Renal cortical epithelial cell (primary cell): ENCODE measurements at places on chromosomes 3 and 15. TPM values are rescaled to one million over a fixed set of nuclear protein-coding genes. Genes with fewer than 3 reads are reported as not detected.

DNA sequence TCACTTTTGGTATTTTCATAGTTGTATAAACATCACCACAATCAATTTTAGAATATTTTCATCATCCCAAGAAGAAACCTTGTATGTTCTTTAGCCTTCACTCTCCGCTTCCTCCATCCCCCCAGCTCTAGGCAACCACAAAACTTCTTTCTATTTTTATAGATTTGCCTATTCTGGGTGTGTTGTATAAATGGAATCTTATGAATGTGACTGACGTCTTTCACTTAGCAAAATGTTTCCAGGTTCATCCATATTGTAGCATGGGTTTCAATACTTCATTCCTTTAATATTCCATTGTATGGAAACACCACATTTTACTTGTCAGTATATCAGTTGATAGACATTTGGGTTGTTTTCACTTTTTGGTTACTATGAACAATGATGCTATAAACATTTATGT, 335.8 kb upstream of the GOLIM4 start:
- no peak for DNase-seq

The ZNF860 gene
- 3.3 and 8.6 TPM in 2 replicates for total RNA-seq

DNA sequence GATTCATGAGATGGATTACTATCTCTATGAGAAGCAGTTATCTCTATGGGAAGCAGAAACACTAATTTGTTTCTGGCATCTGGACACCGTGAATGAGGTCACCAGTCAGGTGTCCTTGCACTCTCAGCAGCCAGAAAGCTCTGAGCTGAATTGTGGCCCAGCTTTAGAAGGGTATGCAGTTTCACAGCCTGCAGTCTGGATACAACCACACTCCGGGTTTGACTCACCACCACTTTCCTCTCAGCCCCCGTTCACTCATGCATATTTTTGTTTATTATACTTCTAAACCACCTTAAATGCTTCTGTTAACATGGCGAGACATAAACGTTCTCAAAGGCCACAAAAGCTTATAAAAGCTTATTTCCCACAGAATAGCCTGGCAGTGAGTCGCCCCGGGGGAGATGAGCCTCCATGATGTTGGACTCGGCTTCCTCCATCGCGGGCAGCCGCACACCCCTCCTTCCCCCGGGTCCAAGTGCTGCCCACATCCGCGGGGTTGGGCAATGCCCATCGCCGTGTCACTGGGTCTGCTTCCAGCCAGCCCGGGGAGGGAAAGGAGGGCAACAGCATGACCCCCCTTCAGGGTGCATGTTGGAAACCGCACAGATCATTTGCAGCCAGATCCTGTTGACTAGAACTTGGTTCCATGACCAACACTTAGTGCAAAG, 16.8 kb upstream of the SLC41A3 start:
- peak; percentile 17 for DNase-seq

The C3orf49 gene
- not detected in 2 replicates for total RNA-seq

GRCh38 chr3:141914311-141914710, 37.9 kb downstream of the ATP1B3 start:
- no peak for DNase-seq

GRCh38 chr15:90683876-90684275, 33.3 kb upstream of the BLM start:
- no peak for DNase-seq

The CFAP20DC gene
- 3.5 and 8.0 TPM in 2 replicates for total RNA-seq

DNA sequence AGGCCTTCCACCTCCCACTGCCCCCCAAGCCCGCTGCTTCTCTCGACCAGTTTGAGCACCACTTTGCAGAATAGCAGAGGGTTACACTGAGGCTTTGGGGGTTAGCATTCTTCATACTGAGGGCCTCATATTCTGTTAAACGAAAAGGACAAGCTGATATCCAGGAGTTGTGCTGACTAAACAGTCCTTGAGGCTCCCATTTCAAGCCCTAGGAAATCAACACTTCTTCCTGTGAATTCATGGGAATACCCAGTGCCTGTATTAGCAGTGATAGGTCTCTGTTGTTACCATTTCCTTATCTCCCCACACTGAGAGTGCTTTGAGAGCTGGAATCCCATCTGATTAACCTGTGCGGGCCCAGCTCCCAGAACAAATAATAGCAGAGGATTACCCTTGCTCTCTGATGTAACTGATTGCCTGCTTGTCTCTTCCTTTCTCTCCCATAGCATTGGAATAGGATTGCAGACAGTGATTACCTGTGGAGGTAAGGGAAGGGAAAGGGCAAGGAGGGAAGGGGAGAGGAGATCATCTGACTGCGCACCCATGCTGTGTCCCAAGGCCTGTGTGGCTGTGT, 930 bp downstream of the FBXW12 start:
- DNase-seq, result no peak

The STAG1 gene
- 25.5 and 41.3 TPM in 2 replicates for total RNA-seq

GRCh38 chr15:50685976-50686468, 575 bp downstream of the TRPM7 start:
- peak; percentile 35 for DNase-seq
